ENCODE measurements at places on chromosomes 3 and 15. TPM values are rescaled to one million over a fixed set of nuclear protein-coding genes. Genes with fewer than 3 reads are reported as not detected.

ROPN1 gene
- total RNA-seq = not detected

BUB1B gene
- total RNA-seq = 15.3 TPM

TGM5 gene
- 13.5 TPM for total RNA-seq

CPLX3 gene
- total RNA-seq = not detected

ATP13A5 gene
- total RNA-seq = 0.12 TPM

SYNPR gene
- total RNA-seq = not detected

RAD18 gene
- 9.4 TPM for total RNA-seq

MNS1 gene
- total RNA-seq = 2.4 TPM

VEPH1 gene
- 0.40 TPM for total RNA-seq
